Stimulated activated CD8-positive, alpha-beta memory T cell treated with anti-CD3 and anti-CD28 coated beads, Interleukin-7, amount 100 ng/mL, for 24 hours (primary cell): ENCODE measurements at places on chromosomes 2 and 18.

DNA sequence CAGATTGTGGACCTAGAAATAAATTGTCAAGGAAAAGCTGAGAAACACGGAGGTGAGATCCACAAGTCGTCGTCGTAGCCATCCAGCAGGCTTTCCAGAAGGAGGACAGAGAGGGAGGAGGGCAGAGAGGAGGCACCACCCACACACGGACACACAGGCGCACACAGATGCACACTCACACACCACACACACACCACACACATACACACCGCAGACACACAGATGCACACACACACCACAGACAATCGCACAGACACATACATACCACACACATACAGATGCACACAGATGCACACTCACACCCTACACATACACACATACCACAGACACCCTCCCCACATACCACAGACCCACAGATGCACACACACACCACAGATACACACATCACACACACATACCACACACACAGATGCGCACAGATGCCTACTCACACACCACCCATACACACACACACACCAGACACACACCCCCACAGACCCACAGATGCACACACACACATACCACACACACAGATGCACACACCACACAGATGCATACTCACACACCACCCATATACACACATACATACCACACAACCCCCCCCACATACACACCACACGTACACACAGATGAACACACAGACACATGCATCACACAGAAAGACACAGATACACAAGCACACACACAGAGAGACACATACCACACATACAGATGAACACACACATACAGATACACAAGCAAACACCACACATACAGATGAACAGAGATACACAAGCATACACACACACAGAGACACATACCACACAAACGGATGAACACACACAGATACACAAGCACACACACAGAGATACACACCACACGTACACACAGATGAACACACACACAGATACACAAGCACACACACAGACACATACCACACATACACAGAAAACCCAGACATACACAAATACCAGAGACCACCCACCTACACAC is 12.7 kb upstream of the BOK start:
- no peak for DNase-seq

GRCh38 chr2:114185501-114185900 is 256.9 kb upstream of the DPP10 start:
- DNase-seq = no peak

DNA sequence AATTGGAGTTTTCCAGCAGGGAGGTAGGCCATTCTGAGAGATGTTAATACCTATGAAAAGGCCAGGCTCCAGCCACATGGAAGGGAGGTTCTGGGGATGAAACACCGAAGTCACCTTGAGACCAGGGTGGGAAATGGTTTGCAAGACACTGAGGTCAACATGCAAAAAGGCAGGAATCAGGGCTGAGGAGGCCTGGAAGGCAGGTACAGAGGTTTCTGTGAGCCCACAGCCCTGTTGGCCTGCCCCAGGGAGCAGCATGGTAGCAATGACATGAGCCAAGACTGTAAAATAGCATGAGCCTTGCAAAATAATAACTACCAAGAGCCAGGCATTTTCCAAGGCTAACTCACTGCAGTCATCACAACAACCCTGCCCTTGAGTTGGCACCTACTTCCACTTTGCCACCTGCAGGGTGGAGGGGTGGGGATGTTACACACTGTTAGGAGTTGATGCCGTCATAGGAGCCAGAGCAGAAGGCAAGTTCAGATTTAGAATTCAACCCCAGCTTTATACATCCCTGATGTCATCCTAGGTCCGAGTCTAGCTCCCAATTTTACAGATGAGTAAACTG is 61.3 kb downstream of the ZBTB7C start:
- no peak for DNase-seq

GRCh38 chr2:137348301-137348700 is 583.0 kb downstream of the THSD7B start:
- no peak for DNase-seq

DNA sequence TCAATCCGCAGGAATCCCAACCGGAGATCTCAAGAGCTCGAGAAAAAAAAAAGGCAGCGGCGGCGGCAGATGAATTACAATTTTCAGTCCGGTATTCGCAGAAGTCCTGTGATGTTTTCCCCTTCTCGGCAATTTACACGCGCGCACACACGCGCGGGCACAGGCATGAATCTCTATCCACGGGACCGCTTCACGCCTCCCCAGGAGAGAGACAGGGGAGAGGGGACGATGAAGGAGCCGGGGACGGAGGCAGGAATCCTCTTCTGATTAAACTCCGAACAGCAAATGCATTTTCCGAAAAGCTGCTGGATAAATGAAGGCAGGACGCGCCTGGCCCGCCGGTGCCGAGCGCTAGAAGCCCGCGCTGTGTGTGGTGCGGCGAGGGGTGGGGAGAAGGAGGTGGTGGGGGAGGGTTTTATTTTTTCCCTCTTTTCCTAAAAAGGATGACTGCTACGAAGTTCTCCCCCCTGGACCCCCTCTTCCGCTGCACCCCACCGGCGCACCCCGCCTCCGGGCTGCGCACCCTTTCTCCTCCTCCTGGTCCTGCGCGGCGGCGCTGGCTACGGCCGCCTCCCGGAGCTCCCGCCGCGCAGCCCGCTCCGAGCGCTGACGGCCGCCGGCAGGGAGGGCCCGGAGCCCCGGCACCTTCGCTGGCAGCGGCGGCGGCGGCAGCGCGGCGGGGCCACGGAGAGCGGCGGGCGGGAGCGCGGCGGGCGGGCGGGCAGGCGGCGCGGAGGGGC is at the start of gene BCL2:
Gene BCL2 (minus strand): TSS at position 387 of the 740 bp plus-strand sequence.
- DNase-seq = no peak

DNA sequence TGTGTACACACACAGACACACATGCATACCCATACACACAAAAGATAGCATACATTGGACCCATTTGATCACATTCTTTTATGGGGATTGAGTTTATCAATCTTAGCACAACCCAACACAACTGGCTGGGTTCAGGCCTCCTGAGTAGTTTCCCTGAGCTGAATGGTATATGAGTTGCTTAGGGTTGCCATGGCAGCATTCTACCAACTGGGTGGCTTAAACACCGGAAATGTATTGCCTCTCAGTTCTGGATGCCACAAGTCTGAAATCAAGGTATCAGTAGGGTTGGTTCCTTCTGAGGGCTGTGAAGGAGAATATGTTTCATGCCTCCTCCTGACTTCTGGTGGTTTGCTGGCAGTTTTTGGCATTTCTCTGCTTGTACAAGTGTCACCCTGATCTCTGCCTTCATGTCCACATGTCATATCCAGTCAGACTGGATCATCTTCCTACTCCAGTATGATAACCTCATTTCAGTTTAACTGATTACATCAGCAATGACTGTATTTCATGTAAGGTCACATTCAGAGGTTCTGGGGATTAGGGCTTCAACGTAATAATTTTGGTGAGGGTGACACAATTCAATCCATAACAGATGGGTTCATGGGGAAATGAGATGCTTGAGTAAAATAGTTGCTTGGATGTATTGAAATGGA is 212.7 kb downstream of the KCNE4 start:
- DNase-seq = no peak

DNA sequence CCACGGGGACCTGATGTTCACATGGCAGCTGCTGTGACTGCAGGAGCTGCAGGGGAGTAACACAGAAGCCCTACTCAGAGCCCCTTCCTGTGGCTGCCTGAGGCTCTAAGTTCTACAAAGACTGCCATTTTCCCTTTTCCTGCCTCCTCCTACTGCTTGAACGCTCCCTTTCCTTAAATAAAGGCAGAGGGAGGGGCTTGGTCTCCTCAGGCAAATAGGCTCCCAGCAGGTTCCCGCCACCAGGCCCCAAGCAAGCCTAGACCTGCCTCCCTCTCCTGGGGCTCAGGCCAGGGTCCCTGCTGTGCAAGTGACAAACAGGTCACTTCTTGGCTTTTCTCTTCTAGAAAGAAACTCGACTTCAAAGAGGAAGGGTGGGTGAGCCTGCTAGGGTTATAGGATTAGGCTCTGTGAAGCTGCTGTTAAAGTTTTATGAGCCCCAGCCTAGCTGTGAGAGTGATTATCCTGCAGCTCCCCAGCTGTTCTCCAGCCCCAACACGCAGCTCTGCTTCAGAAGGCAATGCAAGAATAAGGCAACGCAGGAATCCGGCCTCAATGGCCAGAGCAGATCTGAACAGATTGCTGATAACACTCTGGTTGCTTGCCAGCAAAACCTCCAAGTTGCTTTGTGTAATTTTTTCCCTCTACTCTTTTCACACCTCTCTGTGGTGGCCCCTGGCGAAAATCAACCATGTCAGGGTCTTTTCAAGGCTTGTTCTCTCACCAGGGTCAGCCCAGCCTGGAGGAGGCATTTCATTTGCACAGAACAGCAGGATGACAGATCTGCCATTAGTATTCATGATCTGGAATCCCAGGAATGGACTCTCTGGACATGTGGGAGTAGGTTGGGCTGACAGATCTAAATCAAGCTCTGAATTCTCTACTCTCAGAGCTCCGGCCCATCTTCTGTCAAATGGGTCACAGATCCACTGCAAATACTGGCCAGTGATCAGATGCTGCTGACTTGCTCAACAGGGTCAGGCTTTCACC is 71.3 kb downstream of the MRO start:
- no peak for DNase-seq

DNA sequence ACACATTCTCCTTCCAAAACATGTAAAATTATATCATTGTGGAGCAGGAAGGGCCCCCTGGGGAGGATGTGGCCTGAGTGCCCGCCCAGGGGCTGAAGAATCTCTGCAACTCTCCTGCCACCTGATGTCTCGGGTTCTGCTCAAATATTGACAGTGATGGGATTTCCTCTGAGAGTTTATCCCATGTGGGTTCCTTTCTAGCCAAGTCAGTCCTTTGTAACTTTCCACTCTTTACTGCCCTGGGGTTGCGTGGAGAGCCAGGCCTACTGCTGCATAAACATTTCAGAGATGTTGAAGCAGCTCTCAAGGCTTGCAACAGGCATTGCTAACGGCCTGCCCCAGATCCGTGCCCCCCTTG is 4.0 kb upstream of the RAB17 start:
- no peak for DNase-seq

- DNase-seq = no peak
These were observed 202.8 kb upstream of the FN1 start for GRCh38 chr2:215638687-215639086.

- DNase-seq = no peak
These were observed 2083.1 kb upstream of the PIK3C3 start for GRCh38 chr18:39871961-39872360.

GRCh38 chr2:24238158-24238557 is 63.3 kb downstream of the FAM228A start:
- DNase-seq = no peak

DNA sequence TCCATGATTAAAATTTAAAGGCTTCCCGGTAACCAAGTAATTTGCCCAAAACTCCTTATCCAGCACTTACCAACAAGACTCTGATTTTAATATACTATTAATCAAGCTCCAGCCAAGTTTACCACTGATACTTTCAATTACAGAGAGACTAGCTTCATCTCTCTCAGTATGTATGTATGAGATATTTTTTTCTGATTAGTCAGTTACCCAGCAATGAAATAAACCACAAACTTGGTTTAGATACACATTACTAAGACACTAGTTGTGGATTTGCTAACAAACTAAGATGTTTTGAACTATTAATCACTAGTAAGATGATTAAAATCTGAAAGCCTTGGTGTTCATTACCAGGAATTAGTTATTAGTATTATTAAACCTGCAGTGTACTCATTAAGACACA is 1272.2 kb upstream of the ACVR2A start:
- DNase-seq = no peak

GRCh38 chr2:45115181-45115580 is 105.9 kb upstream of the SIX2 start:
- DNase-seq = no peak

DNA sequence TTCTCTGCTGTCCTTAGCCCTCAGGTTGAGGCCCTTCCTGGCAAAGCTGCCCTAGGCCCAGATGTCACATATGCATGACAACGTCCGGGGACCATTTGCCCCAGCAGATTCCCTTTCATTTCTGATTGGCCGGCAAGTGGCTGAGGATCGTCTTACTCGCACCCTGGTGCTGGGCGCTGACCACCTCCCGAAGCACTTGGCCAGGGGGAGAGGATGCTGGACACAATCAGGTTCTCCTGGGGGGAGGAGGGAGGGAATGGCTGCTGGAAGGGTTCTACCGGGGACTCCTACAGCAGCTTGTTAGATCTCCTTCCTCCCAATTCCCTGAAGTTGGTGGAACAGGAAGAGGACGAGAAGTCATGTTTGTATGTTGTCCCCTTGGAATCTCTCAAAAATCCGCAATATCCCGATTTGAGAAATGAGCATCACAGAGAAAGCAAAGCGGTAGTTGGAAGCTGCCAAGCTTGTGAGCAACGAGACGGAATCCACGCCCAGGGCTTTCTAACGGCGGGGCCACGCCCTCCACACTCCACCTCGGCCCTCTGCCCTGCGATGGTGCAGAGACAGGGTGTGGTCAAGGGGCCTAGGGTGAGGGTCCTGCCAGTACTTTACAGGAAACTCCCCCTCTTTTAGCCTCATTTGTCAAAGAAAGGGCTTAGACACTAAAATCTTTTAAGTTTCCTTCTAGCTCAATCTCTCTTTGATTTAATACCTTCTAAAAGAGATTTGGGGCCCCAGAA is 61.8 kb upstream of the YWHAQ start:
- no peak for DNase-seq

DNA sequence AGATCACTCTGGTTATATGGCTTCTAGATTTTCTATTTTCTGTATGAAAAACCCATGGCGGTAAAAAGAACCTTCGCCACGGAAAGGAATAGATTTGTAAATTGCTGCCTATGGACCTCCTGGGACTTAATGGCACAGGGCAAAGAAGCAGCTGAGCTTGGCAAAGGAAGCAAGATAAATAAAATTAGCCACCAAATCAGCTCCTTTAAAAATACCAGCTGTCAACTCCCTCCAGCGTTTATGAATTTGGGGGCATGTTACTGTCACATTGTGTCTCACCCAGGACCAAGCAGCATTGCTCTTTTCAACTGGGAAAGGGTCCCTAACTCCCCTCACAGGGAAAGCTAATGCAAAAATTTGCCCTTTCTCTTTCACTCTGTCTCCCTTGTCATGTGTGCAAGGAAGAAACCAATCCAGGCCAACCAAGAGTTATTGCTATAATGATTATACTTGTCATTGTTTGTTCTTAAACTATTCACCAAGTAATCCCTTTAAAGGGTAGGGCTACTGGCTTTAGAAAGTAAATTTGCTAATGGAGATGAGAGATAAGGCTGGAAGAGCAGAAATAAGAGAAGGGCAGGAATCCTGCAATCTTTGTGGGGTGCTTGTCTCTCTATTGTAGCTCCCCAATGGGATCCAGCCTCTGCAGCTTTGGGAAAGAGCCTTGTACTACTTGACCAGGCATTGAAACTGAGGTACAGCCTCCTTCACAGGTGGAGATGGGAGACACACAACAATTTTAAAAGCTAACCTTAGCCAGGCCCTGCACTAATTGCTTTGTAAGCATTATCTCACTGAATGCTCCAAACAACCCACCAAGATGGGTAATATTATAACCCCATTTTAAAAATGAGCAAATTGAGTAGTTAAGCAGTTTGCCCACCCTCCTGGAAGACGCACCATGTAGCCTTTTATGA is 119.1 kb upstream of the KLF7 start:
- no peak for DNase-seq

DNA sequence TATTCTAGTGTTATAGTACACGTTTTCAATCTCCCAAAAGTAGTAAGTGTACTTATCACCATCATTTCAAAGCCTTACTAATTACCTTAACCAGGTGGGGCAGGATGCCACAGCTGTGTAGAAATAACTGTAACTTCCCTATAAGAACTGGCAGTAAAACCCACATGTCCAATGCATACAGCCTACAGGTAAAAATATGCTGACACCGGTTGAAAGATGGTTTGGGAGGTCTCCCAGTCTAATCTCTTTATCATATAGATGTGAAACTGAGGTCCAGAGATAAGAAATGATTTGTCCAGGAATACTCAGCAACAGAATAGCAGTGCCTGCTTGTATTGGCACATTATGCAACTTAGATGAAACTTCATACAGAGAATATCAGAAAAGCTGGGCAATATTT is 322.9 kb downstream of the BCL11A start:
- no peak for DNase-seq
